Fibroblast of the aortic adventitia (primary cell): ENCODE measurements at places on chromosomes 1 and 21. TPM values are rescaled to one million over a fixed set of nuclear protein-coding genes. Genes with fewer than 3 reads are reported as not detected.

C1orf94 gene
- not detected in 2 replicates for total RNA-seq

SHISA4 gene
- 19.4 and 20.9 TPM in 2 replicates for total RNA-seq

TMPRSS3 gene
- not detected in 2 replicates for total RNA-seq

KANK4 gene
- 0.09 and 0.16 TPM in 2 replicates for total RNA-seq

CHRNB2 gene
- under 0.01 TPM in 1 of 2 replicates, not detected in the other for total RNA-seq

CELA3A gene
- total RNA-seq: not detected in 2 replicates

CYYR1 gene
- 0.09 TPM in 1 of 2 replicates, not detected in the other for total RNA-seq

S100A1 gene
- total RNA-seq: 0.54 and 2.9 TPM in 2 replicates
